ACHN (cell line): ENCODE measurements at places on chromosomes 7 and 10.
A peak's percentile ranks its signal among the peaks of the same experiment; 100 is the strongest.

DNA sequence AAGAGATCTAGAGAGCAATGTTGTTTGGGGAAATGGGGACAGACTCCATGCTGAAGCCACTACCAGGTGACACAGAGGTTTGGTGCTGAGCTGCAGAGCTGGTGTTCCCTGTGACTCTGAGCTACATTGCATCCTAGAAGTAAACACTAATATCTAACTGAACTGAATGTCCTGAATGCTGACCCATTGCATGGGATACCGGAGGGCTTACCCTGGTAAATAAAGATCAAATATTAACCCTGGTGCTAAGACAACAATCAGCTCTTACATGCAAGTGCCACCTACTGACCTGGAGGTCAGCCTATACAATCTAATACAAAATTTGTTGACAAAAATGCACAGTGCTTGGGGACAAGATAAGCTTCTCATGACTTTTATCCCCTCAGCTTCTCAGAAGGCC, 851.3 kb upstream of the KCND2 start:
- no peak for DNase-seq

DNA sequence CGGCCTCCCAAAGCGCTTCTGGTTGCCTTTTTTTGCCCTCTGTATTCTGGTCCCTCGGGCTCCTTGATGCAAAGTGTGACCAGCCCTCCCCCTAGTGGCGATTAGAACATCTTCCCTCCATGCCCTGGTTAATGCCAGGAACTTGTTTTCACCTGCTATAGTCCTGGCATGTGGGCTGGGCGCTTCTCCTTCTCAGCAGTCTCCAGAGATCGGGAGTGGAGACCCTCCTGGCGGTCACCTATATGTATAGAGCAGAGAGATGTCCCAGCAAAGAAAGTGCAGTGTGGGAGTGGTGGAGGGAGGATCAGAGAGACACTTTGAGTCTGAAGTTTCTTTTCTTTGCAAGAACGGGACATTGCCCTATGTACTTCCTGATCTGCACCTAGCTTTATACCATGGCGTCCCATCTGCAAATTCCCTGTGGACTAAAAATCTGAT, 264.1 kb downstream of the OTUD1 start:
- DNase-seq: peak; percentile 60

- no peak for DNase-seq
These were observed 36.2 kb downstream of the TOMM7 start for GRCh38 chr7:22786290-22786932.

DNA sequence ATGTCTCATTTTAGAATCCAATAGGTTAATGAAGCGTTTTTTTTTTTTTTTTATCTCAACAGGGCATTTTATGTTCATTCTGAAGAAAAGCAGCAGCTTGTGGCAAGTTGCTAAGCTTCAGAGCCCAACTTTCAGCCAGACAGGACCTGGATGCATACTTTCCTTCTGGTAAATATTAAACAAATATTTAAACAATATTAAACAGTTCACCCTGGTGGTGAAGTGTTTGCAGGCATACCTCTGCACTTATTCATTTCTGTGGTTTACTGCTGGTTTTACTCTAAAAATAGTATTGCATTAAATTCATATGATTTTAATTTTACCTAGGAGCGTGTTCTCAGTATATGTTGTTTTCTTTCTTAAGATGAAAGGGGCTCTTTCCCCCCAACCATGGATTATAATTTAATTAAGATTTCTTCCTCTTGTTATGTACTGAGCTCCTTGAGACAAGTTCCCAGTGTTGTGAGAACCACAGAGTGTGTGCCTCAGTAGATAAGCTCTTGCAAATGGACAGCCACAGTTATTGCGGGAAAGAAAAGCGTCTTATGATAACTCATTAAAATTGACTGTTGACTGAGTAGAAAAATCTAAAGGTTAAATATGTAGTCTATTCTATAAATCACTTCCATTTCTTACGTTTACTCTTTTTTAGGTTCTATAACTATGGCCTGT, 155.8 kb downstream of the MALRD1 start:
- peak; percentile 50 for DNase-seq

DNA sequence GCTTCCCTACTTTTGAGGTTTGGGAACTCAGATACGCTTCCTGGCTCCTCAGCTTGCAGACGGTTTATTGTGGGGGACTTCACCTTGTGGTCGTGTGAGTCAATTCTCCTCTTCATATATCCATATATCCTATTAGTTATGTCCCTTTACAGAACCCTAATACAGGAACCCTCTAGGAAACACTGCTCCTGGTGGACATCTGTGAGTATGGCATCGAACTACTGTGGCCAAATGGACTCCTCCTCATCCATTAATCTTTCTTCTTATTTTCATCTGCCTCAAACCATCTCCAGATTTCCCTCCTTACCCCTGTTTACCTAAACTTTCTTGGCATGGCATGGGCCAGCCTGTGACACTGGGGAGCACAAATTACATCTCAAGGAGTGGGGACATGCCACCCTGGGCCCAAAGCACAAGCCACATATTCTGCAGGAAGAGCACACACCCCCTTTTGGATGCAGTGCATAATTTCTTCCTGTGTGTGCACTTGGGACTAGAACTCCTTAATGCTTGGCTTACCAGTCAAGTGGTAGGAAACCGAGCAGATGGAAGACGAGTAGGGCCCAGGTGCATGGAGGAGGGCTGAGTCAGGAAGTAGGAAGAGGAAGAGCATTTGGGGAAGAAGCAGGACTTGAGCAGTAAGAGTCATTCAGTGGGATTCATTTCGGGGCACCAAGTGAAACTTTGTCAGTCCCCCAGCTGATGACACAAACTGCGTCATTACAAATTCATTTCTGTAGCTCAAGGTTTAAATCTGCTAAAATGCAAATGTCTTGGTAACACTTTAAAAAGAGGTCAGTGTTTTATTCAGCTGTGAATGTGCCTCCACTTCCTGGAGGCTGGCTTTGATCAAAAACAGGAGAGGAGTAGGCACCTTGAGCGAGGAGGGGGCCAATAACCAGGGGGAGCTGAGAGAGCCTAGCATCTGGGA, 80.8 kb upstream of the PLXNA4 start:
- peak; percentile 48 for DNase-seq

DNA sequence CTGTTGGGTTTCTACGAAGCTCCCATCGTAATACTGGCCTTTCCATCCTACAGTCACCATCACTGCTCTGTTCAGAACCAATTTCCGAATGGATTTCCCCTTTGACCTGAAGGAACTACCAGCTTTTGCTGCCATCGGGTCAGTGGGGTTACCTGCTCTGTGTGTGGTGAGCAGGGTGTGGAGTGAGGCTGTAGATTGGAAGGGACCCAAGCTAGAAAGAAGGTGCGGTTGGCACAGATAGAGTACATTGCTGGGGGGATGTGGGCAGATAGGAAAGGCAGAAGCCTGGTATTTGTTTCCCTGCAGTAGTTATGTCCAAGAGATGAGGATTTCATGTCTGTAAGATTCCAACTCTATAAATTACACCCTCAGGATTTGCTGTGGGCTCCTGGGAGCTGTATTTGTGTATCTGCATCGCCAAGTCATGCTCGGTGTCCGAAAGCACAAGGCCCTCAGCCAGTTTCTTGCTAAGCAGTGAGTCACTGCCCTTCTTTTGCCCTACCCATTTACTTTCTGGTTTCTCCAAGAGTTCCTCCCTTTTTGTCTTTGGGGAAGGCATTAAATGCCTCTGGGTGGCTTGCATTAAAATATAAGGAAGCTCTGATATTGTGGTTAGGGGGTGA, 15.4 kb downstream of the CLCN1 start:
- peak; percentile 19 for DNase-seq

DNA sequence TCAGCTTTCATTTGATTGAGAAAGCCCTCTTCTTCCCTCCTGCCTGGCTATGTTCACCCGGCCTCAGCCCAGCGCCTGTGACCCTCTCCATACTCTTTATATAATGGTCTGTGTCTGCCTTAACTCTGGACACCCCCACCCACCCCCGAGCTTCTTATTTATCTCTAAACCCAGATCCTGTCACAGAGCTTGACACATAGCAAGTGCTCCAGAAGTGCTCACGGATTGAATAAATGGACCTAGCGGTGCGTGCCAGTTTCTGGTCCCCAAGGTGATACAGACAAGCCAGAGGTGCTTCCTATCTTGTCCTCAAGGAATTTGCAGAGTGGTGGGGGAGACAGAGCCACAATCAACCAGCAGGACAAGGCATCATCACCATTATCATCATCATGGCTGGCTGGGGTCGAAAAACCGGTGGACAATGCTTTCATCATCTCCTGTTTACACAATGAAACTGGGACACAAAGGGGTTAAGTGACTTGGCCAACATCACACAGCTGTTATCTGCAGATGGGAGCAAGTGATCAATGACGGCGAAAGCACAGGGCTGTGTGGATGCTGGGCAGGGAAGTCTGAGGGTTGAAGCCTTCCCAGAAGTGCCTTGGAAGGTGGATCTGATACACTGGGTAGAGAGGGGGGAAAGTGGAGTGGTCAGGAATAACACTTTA, 2.2 kb upstream of the LOXL4 start:
- no peak for DNase-seq
